NCI-H1092 treated with DMSO at 0.1 percent for 48 hours (cell line): ENCODE measurements at places on chromosomes 5 and 9.

DNA sequence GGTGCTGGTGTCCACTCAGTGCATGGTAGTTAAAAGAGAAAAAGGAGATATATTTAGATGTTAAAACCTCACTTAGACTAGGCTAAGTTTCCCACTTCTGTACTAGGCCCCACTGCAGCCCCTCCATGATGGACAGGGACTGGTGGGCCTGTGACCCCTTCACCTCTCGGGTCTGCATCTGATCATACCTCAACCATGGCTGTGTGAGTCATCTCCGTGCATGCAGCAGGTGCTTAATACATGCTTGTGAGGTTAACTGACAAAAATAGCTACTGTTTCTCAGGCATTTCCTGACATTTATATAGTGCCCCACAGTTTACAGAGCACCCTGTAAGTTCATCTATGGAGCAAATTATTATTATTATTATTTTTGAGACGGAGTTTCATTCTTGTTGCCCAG lies 8.4 kb upstream of the URM1 start:
- DNase-seq: no peak

DNA sequence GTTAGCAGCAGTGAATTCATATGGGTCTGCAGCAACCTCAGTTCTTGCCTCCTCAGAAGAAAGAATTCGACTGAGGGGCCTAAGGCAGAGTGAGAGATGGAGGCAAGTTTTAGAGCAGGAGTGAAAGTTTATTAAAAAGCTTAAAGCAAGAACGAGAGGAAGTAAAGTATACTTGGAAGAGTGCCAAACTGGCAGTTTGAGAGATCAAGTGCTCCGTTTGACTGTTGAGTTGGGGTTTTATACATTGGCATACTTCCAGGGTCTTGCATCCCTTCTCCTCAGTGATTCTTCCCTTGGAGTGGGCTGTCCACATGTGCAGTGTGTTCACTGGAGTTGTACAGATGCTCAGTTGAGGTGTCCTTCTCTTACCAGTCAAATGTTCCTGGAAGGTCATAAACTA lies 203.6 kb downstream of the SPATA31D1 start:
- DNase-seq: no peak

DNA sequence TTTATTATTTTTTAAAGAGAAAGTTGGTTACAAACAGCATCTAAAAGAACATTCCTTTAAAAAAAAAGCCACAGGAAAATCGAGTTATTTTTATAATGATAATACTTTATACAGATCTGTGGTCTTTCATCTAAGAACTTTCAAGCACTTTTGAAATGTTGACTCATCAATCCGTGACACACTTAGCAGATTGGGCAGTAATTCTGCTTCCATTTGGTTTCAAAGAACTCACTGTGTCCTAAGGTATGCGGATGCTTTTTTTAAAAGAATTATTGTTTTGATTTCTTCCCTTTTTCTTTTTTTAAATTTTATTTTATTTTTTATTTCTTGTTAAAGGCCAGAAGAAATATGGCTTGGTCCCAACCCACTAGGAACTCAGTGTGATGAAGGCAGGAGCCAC lies 147.8 kb downstream of the AOPEP start:
- DNase-seq: no peak

DNA sequence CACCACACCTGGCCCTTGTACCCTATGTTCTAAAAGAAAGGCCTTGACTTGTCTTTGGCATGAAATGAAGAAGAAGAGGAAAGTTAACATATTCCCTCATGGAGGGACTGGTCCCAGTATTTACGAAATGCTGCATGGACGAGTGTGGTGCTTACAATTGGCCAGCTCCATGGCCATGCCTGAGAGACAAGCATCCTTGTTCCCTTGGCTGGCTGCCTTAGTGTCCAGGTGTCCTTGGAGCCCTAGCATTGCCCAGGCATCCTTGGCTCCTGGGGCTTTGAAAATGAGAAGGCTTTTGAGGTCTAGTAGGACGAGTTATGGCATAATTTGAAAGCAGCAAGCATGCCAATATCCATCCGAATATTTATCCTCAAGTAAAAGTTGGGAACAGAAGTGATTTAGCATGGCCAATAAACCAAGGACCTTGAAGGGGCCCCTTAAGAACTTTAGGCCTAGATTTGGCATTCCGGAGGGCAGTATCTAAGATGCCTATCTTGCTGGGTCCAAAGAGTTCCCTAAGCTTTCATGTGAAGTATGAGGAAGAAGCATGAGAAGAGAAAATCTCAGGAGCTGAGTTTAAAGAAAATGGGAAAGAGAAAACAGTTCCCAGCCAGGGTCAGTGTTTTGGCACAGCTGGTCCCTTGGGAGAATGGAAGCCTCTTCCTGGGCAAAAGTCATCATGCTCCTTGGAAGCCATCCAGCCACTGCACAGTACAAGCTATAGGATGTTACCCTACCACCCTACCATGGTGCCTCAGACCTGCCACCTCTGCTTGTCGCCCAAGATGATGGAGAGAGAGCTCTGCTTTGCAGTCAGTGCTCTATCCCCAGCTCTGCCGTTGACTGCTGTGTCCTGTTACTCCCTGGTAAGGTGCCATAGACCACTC lies 91.0 kb downstream of the AOPEP start:
- no peak for DNase-seq

DNA sequence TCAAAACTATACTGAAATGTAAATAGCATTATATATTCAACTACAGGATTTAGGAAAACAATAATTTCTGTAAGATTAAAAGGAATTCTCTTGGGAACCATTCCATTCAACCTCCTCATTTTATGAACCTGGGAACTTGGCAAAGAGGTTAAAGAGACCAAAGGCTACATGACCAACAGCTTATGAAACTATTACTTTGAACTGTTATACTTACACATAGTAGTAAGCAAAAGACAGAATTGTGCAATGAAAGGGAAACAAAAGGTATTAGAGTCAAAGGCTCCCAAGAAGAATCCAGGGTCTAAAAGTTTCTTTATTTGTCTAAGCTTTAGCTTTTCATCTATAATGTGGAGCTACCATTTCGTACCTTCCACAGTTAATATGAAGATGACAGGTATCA lies 7.2 kb downstream of the C9orf72 start:
- no peak for DNase-seq
